Osteocyte (in vitro differentiated cells): ENCODE measurements at places on chromosomes 5 and 9. TPM values are rescaled to one million over a fixed set of nuclear protein-coding genes. Genes with fewer than 3 reads are reported as not detected.

DNA sequence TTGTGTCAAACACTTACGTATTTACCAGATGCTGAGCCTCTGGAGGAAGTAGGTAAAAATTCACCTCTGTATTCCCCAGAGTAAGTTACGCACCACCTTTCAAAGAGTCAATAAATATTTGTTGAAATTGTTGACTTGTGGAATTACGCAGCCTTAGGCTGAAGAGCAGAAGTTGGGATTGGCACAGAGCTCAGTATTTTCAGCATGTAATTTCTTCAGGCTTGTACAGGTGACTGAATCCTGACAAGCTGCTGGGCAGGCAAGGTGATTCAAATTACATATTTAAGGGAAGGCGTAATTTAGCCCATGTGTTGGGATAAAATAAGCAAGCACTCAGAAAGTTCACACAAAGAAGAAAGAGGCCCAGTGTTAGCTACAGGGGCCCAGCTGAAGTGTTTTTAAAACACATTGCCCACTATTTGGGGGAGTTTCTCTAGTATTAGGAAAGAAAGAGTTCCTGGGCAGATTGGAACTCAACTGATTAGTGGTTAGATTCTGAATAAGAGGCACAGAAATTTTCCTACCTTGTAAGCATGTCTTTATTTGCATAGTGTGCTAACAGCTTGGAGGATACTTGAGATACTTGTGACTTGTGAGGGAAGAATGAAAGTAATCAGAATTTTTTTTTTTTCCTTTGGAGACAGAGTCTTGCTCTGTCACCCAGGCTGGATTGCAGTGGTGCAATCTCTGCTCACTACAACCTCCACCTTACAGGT is 165.3 kb upstream of the FBXL7 start:
- H3K4me1 ChIP-seq: no peaks in the 10 kb centered on the region
- H3K27ac ChIP-seq: no peak overlapping the region
- H3K36me3 ChIP-seq: no peaks in the 10 kb centered on the region

- no peak overlapping the region for H3K27ac ChIP-seq
- no peak overlapping the region for H3K4me3 ChIP-seq
- H3K4me1 ChIP-seq: peaks cover 3% of the 10 kb centered on the region
- DNase-seq: no peak
- H3K27me3 ChIP-seq: peaks cover 8% of the 10 kb centered on the region
- H3K36me3 ChIP-seq: no peaks in the 10 kb centered on the region
These were observed 23.9 kb downstream of the FGF1 start for GRCh38 chr5:142661957-142662356.

DNA sequence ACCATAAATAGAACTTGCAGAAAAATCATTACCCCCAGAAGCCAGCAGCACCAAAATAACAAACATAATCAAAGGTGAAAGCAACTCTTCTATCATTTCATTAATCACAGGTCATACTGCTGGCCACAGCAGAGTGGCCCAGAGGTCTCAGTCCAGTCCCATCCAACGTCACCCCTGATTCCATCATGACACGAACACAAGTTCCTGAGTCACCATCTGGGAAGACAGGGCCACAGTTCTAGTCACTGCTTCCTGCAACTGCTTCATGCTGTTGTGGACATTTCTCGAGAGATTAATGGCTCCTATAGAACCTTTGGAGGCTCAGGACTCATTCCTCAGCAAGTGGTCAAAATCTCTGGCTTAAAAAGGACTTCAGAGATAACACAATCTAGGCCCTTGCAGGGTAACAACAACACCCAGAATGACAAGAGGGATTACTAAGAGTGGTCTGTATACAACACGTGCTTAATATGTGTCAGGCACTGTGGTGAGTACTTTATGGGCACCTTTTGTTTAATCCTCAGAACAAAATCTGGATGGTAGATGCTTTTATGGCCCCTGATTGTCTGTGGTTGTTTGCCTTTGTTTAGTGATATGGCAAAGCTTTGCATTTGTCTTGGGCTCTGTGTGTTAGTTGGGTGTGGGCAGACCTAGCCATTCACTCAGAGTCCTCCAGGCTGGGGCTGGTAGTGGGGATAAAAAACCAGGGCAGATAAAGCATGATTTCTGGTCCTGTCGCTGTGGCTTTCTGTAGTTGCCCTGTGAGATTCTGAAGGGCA is 184.3 kb downstream of the DAB2IP start:
- no peaks in the 10 kb centered on the region for H3K27me3 ChIP-seq
- H3K4me3 ChIP-seq: no peak overlapping the region
- peak; percentile 13 for DNase-seq
- no peaks in the 10 kb centered on the region for H3K36me3 ChIP-seq
- no peaks in the 10 kb centered on the region for H3K4me1 ChIP-seq

DNA sequence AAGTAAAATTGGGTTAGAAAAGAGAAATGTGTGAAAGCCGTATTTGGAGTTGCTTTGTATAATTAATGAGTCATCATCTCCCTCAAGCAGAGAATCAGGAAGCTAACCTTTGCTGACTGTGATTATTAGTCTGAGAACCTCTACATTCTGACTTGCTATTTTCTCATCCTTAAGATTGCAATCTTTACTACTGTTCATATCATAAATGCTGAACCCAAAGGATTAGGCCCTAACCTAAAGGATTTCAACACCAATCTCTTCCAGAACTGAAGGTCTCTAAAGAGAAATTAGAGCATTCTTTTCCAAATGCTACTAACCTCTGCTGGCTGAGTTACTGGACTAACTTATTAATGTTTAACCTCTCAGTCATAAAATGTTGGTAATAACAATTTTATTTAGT is 538.1 kb upstream of the MEF2C start:
- no peak overlapping the region for H3K4me3 ChIP-seq
- DNase-seq: no peak
- no peaks in the 10 kb centered on the region for H3K36me3 ChIP-seq
- peak overlapping the region; percentile 67 for H3K27ac ChIP-seq
- peaks cover 32% of the 10 kb centered on the region for H3K4me1 ChIP-seq

DNA sequence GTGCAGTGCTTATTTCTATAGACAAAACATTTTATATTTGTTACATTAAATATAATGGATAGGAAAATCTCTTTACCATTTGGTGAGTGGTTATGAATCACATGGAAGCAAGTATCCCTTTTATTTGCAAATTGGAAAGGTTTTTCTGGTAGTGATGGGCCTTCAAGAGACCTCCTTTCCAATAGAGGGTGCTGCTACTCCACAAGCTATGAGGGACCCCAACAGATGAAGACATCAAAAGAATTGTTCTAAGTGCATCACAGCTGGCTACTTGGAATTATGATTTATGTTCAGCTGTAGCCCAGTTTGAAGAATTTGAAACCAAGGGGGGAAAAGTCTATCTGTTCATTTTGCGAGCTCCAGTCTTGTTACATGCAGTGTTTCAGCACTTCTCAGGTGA is 493.7 kb upstream of the SGCD start:
- H3K36me3 ChIP-seq: no peaks in the 10 kb centered on the region
- H3K4me1 ChIP-seq: no peaks in the 10 kb centered on the region
- DNase-seq: no peak

- H3K4me1 ChIP-seq: no peaks in the 10 kb centered on the region
- H3K4me3 ChIP-seq: no peak overlapping the region
- H3K36me3 ChIP-seq: no peaks in the 10 kb centered on the region
- no peaks in the 10 kb centered on the region for H3K27me3 ChIP-seq
- no peak overlapping the region for H3K27ac ChIP-seq
- DNase-seq: no peak
These were observed 104.3 kb downstream of the ADCY2 start for GRCh38 chr5:7500256-7500655.

DNA sequence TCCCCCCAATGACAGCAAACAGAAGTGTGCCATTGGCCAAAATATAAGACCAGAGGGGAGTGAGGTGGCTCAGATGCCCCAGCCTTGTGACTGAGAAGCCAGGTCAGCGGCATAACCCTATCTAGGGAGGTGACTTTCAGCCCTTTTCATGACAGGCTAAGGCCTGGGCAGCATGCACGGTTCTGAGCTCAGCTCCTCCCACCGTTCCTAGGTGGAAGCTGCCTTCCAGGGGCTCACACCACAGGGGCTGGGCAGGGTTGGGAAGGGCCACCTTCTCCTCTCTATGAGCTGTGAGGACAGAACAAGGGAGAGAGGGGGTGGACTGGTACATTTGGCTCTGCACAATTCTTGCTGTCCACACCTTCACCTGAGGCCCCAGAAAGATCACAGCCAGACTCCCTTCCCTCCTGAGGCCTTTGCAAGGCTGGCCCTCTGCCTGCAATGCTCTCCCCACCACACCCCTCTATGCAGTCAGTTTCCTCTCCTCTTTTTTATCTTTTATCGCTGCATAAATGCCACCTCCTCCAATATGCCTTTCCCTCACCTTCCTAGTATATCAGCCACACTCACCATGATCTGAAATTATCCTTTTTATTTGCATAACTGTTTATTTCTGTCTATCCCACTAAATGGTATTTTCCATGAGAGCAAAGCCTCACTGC is 5.1 kb upstream of the EGR1 start:
- no peak overlapping the region for H3K4me3 ChIP-seq
- H3K27ac ChIP-seq: no peak overlapping the region
- no peaks in the 10 kb centered on the region for H3K27me3 ChIP-seq
- H3K36me3 ChIP-seq: no peaks in the 10 kb centered on the region

DNA sequence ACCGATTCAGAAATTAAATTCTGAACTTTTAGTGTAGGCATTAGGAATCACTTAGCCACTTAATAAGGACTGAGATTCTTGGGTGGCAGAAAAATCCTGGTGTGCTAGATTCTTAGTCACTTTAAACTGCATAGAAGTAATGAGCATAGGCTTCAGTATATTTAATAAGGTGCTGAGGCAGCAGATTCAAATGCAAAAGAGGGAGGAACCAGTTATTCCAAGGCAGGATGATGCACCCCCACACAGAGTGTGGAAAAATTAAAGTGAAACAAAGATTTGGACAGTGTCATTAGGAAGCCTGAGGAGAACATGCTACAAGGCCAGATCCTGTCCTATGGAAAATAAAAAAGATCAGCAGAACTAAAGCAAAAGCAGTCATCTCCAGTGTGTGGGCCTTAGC is 217.7 kb downstream of the PJA2 start:
- H3K4me1 ChIP-seq: peaks cover 16% of the 10 kb centered on the region
- H3K27ac ChIP-seq: no peak overlapping the region
- peaks cover 4% of the 10 kb centered on the region for H3K36me3 ChIP-seq
- no peaks in the 10 kb centered on the region for H3K27me3 ChIP-seq
- H3K4me3 ChIP-seq: no peak overlapping the region
- DNase-seq: no peak

DNA sequence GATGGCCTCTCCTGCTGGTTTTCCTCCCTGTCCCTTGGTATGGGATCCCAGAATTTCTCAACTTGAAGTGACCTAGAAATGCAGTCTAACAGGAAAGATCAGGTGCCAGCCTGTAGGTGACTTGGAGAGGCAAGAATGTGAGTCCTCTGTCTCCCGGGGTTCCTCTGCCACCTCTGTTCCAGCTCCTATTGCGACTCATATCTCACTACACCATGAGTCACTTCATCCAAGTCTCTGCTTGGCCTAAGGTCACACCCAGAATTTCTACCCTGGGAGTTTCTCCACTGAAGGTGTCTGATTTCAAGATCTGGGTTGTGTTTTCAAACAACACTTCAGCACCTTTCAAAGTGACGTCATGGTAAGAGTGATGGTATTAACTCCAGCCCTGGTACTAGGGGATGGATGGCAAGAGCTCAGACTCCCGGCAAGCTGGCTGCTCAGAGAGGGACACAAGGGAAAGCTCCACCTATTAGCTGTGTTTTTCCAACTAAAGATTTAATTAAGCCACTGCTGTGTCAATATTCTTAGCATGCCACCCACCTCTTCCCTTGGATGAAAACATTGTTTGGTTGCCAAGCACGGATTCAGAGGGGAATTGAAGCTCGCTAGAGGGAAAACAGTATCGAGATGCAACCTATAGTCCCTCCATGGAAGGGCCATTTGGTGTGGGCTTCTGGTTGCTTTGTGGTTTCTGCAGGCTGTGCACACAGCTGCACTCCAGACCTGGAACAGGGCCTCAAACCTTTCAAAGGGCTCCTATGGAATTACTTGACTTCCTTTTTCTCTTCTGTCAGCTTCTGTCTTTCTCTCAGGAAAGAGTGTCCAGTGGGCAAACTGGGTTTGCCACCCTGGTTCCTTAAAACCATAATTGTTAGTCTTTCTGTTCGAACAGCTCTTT is 205.7 kb downstream of the GAS1 start:
- H3K4me1 ChIP-seq: peaks cover 16% of the 10 kb centered on the region
- peak overlapping the region; percentile 73 for H3K27ac ChIP-seq

GRCh38 chr9:133226219-133227171 is 17.4 kb upstream of the OBP2B start:
- H3K36me3 ChIP-seq: no peaks in the 10 kb centered on the region
- H3K4me1 ChIP-seq: no peaks in the 10 kb centered on the region
- peaks cover 23% of the 10 kb centered on the region for H3K27me3 ChIP-seq
- no peak overlapping the region for H3K27ac ChIP-seq
- no peak overlapping the region for H3K4me3 ChIP-seq

- peak overlapping the region; percentile 62 for H3K27ac ChIP-seq
- DNase-seq: peak; percentile 68
- H3K36me3 ChIP-seq: peaks cover 30% of the 10 kb centered on the region
- no peaks in the 10 kb centered on the region for H3K27me3 ChIP-seq
- no peak overlapping the region for H3K4me3 ChIP-seq
- peaks cover 15% of the 10 kb centered on the region for H3K4me1 ChIP-seq
These were observed 34.2 kb downstream of the IPPK start for GRCh38 chr9:92635760-92636159.

DNA sequence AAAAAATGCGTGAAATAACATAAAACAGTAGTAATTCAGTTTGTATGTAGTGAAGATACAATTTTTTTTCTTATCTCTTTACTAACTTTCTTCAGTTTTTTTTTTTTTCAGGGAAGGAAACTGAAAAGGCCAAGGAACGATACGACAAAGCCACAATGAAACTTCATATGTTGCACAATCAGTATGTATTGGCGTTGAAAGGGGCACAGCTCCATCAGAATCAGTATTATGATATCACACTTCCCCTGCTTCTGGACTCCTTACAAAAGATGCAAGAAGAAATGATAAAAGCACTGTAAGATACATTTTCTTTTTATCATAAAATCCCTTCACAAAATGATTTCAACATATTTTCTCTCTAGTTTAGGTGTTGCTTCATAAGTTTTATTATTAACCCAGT is 120.0 kb downstream of the FER start:
- H3K27ac ChIP-seq: no peak overlapping the region
- DNase-seq: no peak
- H3K27me3 ChIP-seq: no peaks in the 10 kb centered on the region
- H3K4me3 ChIP-seq: no peak overlapping the region
- H3K4me1 ChIP-seq: no peaks in the 10 kb centered on the region

The CTNND2 gene
- total RNA-seq: 1.3 and 2.5 TPM in 2 replicates

The DBH gene
- not detected in 2 replicates for total RNA-seq

The NPR3 gene
- 92.2 and 97.4 TPM in 2 replicates for total RNA-seq

The OR1B1 gene
- not detected in 2 replicates for total RNA-seq

The DNLZ gene
- total RNA-seq: 16.6 and 17.6 TPM in 2 replicates

The EGR1 gene
- 219 and 415 TPM in 2 replicates for total RNA-seq
